HT-29 (cell line): ENCODE measurements at places on chromosomes 7 and 10. TPM values are rescaled to one million over a fixed set of nuclear protein-coding genes. Genes with fewer than 3 reads are reported as not detected.

Gene MYL10
- total RNA-seq, result not detected in 2 replicates

- DNase-seq, result peak; percentile 19
These were observed 95.4 kb downstream of the GRK5 start for GRCh38 chr10:119302591-119303253.

- DNase-seq, result no peak
These were observed 3.8 kb downstream of the GRK5 start for GRCh38 chr10:119211176-119211575.

Gene GRID2IP
- not detected in 2 replicates for total RNA-seq

Gene PARD3
- 24.3 and 29.1 TPM in 2 replicates for total RNA-seq

- peak; percentile 35 for DNase-seq
These were observed 266.1 kb upstream of the KLF6 start for GRCh38 chr10:4051011-4051640.

DNA sequence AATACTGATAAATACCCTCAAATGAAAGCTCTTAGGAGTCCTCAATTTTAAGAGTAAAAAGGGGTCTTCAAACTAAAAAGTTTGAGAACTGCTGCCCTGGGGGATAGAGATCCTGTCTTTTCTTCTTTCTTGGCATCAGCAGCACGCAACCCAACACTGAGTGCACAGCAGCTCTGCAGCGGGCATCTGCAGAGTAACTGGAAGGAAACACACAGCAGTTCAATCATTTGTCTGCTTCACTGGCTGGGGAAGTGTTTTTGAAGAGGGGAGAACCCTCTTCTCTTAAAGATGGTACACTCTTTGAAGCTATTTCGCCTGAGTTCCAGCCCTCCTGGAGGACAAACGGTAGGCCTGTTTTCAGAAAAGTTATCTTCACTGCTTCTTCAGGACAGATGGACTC is 193.6 kb downstream of the FGFR2 start:
- no peak for DNase-seq

Gene ZNF365
- not detected in 2 replicates for total RNA-seq

DNA sequence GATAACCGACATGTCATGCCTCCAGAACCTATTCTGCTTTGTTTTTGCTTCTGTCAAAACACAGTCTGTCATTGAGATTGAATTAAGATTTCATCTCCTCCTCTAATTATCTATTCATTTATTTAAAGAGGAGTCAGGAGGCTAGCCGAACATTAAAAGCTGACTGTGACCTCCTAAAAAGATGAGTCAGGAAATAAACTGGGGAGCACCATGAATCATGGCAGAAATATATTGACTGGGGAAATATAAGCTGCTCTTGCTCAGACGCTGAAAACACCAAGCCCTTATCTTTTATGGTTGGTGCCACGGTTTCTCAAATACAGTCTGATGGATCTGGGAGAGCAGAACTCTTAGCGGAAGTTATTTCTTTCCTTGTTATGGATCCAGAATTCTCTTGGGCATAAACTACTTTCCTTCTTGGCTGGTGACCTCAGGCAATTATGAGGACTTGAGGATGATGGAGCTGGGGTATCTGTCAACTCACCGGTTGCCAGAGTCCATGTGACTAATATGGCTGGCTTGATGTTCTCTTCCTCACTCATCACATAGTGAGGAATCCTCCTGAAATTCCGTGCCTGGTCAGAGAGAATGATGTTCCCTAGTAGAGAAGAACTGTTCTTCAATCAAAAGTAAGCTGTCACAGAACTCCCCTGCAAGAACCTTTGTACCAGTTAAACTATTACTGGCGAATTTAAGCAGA is 307.6 kb upstream of the PHYHIPL start:
- no peak for DNase-seq

Gene HOXA13
- total RNA-seq, result 19.8 and 22.2 TPM in 2 replicates

GRCh38 chr10:28391283-28391682 is 88.4 kb upstream of the MPP7 start:
- no peak for DNase-seq
